ENCODE measurements at places on chromosomes 2 and 18.

- no peaks in the 10 kb centered on the region for H3K36me3 ChIP-seq
- H3K4me3 ChIP-seq = no peak overlapping the region
- no peak overlapping the region for H3K27ac ChIP-seq
- no peak for DNase-seq
- no peaks in the 10 kb centered on the region for H3K4me1 ChIP-seq
- H3K27me3 ChIP-seq = no peaks in the 10 kb centered on the region
These were observed 218.1 kb downstream of the WDR7 start for GRCh38 chr18:56869189-56869777.

DNA sequence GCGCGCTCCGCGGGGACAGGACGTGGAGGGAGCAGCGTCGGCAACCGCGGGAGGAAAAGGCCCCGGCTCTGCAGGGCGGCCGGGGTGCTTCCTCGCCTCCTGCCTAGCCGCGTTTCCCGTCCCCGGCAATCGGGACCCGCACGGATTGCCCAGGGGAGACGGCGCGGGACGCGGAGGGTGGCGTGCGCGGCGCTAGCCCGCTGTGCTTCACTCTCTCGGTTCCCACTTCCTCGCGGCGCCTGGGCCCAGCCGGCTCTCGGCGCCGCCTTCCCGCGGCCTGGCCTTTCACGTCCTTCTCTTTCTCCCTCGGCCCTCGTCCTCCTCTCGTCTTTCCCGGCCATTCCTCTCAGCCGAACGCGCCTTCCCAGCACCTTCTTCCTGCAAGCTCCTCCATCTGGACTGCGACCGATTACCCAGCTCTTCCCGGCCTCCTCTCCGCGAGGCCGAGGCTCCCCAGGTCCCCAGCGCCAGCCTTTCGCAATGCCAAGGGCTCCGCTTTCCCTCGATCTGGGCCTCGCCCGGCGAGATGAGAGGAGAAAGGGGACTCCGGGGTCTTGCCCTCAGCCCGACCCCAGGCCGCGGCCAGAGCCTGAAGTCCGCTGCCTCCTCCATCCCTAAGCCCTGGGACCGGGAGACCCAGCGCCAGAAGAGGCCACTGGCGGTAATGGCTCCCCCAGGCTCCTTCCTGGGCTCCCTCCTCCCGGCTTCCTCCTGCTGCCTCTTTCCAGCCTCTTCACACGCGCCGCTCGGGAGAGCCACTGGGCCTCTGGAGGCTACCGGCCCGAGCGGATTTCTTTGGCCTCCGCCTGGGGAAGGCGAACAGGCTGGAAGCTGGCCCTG, 34.3 kb upstream of the ATP6V1B1 start:
- peak overlapping the region; percentile 19 for H3K27ac ChIP-seq
- H3K36me3 ChIP-seq = no peaks in the 10 kb centered on the region
- H3K27me3 ChIP-seq = peaks cover 100% of the 10 kb centered on the region

DNA sequence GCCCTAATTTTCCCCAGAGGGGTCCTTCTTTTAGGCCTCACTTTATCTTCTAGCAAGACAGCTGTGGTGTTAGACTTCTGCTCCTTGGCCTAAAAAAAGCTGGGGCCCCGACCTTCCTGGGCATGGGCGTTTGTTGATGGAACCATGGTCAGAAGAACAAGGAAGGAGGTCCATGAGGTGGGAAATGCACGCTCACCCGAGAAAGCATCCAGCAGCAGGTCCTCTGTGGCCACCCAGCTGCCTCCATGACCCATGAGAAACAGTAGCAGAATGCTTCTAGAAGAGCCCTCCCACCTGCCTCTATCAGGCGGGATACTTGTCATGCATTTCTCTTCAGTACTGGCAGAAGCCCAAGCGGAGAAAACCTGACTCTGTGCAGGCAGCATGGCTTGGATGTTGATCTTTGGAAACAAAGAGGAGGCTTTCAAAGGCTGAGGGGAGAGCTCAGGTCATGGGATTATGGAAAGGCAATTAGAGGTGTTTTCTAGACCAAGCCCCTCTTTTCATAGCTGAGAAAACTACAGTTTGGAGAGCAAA, 249.1 kb downstream of the FAM210A start:
- H3K4me3 ChIP-seq = no peak overlapping the region
- no peak overlapping the region for H3K27ac ChIP-seq
- no peaks in the 10 kb centered on the region for H3K36me3 ChIP-seq
- no peak for DNase-seq
- H3K27me3 ChIP-seq = no peaks in the 10 kb centered on the region

- peak; percentile 86 for DNase-seq
- peaks cover 16% of the 10 kb centered on the region for H3K4me1 ChIP-seq
- no peaks in the 10 kb centered on the region for H3K36me3 ChIP-seq
- H3K4me3 ChIP-seq = no peak overlapping the region
- H3K27ac ChIP-seq = peak overlapping the region; percentile 54
These were observed 65.6 kb downstream of the ATP8B1 start for GRCh38 chr18:57737400-57738060.

GRCh38 chr2:128279009-128279408, 39.7 kb downstream of the HS6ST1 start:
- peak; percentile 71 for DNase-seq
- peaks cover 45% of the 10 kb centered on the region for H3K4me1 ChIP-seq
- no peak overlapping the region for H3K27ac ChIP-seq
- no peak overlapping the region for H3K4me3 ChIP-seq

DNA sequence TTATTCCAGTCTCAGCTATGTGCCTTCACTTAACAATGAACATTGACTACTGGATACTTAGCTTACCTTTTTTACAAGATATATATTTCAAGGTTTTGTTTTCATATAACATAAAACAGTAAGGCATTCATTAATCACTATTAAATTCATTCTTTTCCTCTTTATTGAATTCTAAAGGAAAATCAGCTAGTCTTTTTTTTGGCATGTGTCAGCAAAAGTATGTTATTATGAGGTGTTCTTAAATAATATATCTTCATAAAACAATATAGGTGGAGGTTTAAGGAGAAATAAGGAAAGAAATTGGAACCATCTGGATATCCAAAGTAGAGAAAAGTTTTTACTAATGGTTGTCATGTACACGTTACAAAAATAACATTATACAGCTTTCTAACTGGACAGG, 472.6 kb downstream of the ARHGAP15 start:
- H3K4me3 ChIP-seq = no peak overlapping the region
- no peaks in the 10 kb centered on the region for H3K4me1 ChIP-seq
- H3K27me3 ChIP-seq = no peaks in the 10 kb centered on the region
- no peaks in the 10 kb centered on the region for H3K36me3 ChIP-seq
- no peak overlapping the region for H3K27ac ChIP-seq

GRCh38 chr18:75846321-75846720, 418.8 kb upstream of the SMIM21 start:
- DNase-seq = no peak
- H3K27me3 ChIP-seq = no peaks in the 10 kb centered on the region
- no peaks in the 10 kb centered on the region for H3K4me1 ChIP-seq
- H3K4me3 ChIP-seq = no peak overlapping the region
- H3K36me3 ChIP-seq = no peaks in the 10 kb centered on the region
- H3K27ac ChIP-seq = no peak overlapping the region

GRCh38 chr2:230908595-230909191, 16.3 kb downstream of the GPR55 start:
- no peak overlapping the region for H3K4me3 ChIP-seq
- no peak overlapping the region for H3K27ac ChIP-seq
- H3K36me3 ChIP-seq = no peaks in the 10 kb centered on the region
- no peaks in the 10 kb centered on the region for H3K27me3 ChIP-seq

DNA sequence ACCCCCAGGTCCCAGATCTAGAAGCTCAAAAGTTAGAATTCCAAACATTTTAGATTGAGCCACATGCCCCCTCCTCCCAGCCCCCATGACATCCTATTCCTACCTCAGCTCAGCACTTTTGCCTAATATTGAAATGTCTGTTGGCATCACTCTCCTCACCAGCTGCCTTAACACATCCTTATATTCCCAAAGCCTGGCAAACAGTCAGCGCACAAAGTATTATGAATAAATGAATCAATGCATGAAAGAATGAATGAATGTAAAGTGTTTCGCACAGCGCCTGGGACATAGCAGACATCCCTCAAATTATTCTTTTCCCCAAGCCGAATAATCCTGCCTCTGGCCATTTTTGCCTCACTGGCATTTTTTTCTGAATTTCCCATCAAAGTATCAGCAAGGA, 175.8 kb downstream of the TNS1 start:
- peaks cover 55% of the 10 kb centered on the region for H3K4me1 ChIP-seq
- no peak overlapping the region for H3K4me3 ChIP-seq
- H3K27ac ChIP-seq = peak overlapping the region; percentile 61
- no peak for DNase-seq
- no peaks in the 10 kb centered on the region for H3K27me3 ChIP-seq

DNA sequence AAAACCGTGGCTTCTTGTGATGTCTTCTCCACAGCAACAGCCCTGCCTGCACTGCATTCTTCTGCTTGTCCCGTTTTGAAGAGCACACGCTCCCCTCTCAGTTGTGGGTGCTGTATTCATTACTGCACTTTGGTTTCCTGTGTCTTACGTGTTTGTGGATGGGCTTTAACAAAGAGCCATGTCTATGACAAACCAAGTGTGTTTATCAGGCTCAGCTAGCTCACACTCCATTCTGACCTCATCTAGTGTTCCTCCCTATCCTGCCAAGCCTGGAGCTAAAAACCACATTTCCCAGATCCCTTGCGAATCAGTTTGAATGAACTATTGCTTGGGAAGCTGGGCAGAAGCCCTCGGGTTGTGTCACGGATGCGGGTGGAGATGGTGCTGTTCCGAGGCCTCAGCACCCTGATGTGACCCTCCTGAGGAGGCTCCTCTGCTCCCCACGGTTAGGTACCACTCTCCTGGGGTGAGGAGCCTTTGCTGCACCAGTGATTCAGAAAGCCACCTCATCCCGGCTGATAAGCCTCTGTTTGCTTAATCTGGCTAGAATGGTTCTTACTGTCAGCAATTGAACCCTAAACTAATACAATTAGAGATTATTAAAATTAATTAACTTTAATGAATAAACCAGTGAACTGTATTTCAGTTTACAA, 116.5 kb downstream of the GALR1 start:
- no peak overlapping the region for H3K4me3 ChIP-seq
- H3K36me3 ChIP-seq = no peaks in the 10 kb centered on the region
- no peaks in the 10 kb centered on the region for H3K27me3 ChIP-seq

- no peaks in the 10 kb centered on the region for H3K27me3 ChIP-seq
- peaks cover 54% of the 10 kb centered on the region for H3K36me3 ChIP-seq
- no peak overlapping the region for H3K27ac ChIP-seq
- H3K4me1 ChIP-seq = no peaks in the 10 kb centered on the region
- peak; percentile 26 for DNase-seq
- H3K4me3 ChIP-seq = no peak overlapping the region
These were observed 93.9 kb downstream of the DGKD start for GRCh38 chr2:233448220-233448559.

- peaks cover 6% of the 10 kb centered on the region for H3K36me3 ChIP-seq
- H3K27ac ChIP-seq = peak overlapping the region; percentile 65
- no peak overlapping the region for H3K4me3 ChIP-seq
- no peak for DNase-seq
- H3K4me1 ChIP-seq = peaks cover 48% of the 10 kb centered on the region
These were observed 147.9 kb downstream of the MGAT5 start for GRCh38 chr2:134401789-134402188.

- H3K36me3 ChIP-seq = no peaks in the 10 kb centered on the region
- H3K4me3 ChIP-seq = no peak overlapping the region
- no peak overlapping the region for H3K27ac ChIP-seq
- no peaks in the 10 kb centered on the region for H3K4me1 ChIP-seq
These were observed 1160.5 kb upstream of the NXPH2 start for GRCh38 chr2:139940686-139941085.

DNA sequence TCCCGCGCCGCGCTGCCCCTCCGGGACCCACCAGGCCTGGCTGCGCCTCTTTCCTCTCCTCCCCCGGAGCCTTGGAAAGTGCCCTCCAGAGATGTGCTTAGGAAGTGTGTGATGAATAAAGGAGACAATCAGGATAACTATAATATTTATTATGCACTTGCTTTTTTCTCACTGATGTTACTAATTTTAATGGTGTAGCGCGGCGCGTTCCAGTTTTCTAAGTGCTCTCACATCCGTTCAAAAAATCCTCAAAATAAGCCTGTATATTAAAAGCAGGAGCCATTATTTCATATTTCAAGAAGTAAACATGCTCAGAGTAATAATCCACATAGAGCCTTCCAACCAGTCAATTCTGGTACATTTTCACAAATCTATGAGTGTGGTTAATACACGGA, 941 bp upstream of the MPPE1 start:
- no peak for DNase-seq
- peak overlapping the region; percentile 99 for H3K27ac ChIP-seq
- no peaks in the 10 kb centered on the region for H3K27me3 ChIP-seq
- peak overlapping the region; percentile 90 for H3K4me3 ChIP-seq
- peaks cover 5% of the 10 kb centered on the region for H3K36me3 ChIP-seq
- peaks cover 26% of the 10 kb centered on the region for H3K4me1 ChIP-seq

- H3K36me3 ChIP-seq = no peaks in the 10 kb centered on the region
- no peaks in the 10 kb centered on the region for H3K27me3 ChIP-seq
- H3K27ac ChIP-seq = no peak overlapping the region
These were observed 154.3 kb downstream of the LCLAT1 start for GRCh38 chr2:30601375-30601774.

GRCh38 chr2:26682155-26682554, 10.4 kb upstream of the KCNK3 start:
- no peak for DNase-seq
- H3K4me3 ChIP-seq = no peak overlapping the region
- H3K27me3 ChIP-seq = peaks cover 27% of the 10 kb centered on the region

DNA sequence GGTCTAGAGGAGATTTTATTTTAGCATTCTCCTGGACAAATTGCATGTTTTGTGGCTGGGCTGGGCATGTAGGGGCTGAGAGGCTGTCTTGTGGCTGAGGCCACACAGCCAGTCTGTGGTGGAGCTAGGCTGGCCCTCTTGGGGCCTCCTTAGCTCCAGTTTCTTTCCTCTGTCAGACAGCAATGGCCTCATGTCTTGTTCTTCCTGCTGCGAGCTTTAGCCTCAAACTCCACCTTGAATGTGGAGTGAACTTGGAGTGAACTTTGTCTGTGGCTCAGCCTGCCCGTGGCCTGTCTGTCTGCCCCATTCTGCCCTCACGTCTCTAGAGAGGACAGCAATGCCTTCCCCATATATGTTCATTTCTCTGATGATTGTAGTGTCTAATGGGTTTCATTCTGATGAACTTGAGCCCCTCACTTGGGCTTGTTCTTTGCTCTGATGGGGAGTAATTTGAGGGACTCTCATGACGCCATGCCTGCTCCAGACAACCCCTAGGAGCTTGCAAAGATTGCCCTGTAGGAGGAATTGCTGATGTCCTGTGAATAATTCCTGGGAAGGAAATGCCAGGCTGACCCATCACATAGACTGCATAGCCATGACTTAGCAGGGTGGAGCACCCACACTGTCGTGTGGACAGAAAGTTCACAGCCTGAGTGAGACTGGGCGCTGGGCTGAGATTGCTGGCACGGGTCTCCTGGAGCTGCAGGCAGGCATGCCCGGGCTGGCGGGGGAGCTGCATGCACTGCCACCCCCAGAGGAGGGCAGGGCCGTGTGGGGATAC, 42.6 kb downstream of the ASAP2 start:
- H3K4me3 ChIP-seq = no peak overlapping the region
- DNase-seq = no peak
- no peaks in the 10 kb centered on the region for H3K36me3 ChIP-seq
- H3K27ac ChIP-seq = peak overlapping the region; percentile 7

- H3K4me3 ChIP-seq = no peak overlapping the region
- no peak overlapping the region for H3K27ac ChIP-seq
- DNase-seq = no peak
- no peaks in the 10 kb centered on the region for H3K27me3 ChIP-seq
- no peaks in the 10 kb centered on the region for H3K4me1 ChIP-seq
These were observed 57.5 kb downstream of the PIAS2 start for GRCh38 chr18:46859855-46860254.
